ENCODE measurements at places on chromosomes 13 and 19.

DNA sequence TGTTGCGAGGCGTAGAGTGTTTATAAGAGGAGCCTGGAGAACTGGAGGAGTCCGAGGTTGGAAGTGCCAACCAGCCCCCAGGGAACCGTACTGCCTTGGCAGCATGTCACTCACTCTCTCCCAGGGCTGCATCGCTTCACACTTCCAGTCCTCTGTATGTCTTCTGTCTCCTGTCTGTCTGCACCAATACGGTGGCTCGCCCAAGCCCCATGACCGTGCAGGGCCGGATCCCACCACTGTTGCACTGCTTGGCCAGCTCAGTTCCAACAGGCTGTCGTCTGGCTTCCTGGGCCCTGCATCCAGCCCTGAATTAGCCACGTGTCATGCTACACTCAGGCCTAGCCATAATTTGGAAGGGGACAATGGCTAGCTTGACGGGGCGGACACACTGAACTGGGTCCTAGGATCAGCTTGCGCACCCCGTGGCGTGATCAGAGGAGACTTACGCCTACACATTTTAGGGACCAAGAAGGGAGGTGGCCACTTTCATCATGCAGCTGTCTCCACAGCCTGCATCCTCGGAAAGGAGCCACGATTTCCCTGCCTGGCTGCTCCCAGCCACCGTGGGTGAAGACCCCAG lies 147.1 kb downstream of the URI1 start:
- no peak for DNase-seq

DNA sequence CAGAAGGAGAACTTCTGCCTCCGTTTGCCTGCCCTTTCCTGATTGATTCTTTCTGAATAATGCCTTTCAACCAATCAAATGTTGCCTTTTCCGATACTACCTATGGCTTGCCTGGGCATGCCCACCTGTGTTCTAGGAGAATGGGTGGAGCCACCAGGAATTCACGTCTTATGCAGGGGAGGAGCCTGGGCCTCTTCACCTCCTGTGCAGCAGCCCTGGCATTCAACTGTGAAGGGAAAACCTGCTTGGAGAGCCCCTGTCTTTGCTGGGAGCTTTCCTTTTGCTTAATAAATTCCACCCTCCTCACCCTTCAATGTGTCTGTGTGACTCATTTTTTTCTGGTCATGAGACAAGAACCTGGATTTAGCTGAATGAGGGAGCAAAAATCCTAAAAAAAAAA lies 730.7 kb downstream of the UQCRFS1 start:
- DNase-seq = no peak

- DNase-seq = no peak
Measured at GRCh38 chr13:52026246-52026626, 1.7 kb downstream of the UTP14C start.

DNA sequence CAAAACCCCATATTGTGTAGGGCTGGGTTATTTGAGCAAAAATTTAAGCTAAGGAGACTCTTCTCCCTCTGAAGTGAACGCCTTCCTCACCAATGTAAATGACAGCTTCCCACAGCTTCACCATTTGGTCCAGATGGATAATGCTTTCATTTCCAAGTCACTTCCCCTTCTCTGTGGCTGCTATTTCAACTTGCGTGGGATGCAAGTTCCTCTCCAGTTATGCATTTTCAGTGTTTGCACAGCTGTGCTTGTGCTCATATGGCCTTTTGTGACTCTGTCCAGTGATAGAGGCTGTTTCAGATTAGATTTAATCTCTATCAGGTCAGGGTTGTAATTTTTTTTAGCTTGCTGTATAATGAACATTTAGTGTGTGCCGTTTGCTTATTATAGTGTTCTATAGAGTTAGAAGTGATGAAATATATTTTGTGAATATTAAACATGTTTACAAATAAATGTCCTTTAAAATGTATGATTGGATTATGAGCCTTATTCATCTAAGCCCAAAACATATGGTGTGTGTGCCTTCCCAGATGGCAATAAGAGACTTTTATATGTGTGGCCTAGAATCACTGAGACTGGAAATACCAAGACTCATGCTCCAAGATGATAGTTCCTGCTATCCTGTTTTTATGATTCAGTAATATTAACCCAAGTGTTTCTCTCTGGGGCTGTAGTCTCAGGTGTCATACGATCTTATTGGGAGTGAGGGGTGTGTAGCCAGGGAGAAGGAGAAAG lies 86.6 kb downstream of the TNFRSF19 start:
- DNase-seq = peak; percentile 50

DNA sequence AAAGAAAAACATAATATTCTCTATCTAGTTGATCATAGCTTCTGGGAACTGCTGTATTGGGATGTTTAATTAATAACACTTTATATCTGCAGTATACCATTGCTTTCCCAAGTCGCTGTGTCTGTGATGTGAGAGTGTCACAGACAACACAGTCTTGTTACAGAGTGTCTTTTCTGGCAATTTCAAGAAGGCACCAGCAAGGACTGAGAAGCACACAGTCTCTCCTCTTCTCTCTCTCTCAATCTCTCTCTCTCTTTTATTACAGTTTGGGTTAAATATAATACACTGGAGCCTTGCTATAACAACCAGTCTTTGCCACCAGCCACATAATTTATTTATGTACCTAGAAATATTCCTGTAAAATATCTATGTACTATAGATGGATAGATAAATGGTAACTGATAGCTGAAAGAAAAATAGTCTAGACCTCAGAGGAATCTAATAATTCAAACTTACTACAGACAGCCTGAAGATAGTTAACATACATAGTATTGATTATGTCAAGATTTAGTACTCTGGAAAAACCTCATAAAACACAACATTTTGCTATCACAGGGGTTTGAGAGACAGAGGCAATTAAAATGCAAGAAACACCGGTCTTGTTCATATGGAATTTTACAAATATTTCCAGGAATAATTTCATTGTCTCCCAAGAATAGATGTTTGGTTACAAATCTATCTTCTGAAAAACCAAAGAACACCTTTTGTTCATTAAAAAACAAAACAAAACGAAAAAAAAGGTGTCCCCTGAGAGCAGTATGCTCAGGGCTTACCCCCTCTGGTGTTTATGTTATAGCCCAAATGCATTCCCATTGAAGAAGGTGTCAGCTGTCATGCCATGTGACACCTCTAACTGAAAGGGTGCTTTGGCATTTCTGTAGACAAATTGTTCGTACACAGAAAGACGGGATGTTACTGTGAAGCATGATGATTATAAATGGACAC lies 507.8 kb downstream of the TBC1D4 start:
- no peak for DNase-seq

- no peak for DNase-seq
Measured at GRCh38 chr19:3510727-3511126, 4.6 kb downstream of the FZR1 start.

DNA sequence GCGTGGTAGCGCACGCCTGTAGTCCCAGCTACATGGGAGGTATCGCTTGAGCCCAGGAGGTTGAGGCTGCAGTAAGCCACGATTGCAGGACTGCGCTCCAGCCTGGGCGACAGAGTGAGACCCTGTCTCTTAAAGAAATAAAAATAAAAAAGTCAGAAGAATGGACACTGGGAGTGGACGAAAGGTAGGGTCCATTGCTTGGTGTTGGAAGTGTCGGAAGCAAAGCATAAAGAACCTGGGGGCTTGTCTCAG lies 392 bp upstream of the ARHGAP33 start:
- no peak for DNase-seq

DNA sequence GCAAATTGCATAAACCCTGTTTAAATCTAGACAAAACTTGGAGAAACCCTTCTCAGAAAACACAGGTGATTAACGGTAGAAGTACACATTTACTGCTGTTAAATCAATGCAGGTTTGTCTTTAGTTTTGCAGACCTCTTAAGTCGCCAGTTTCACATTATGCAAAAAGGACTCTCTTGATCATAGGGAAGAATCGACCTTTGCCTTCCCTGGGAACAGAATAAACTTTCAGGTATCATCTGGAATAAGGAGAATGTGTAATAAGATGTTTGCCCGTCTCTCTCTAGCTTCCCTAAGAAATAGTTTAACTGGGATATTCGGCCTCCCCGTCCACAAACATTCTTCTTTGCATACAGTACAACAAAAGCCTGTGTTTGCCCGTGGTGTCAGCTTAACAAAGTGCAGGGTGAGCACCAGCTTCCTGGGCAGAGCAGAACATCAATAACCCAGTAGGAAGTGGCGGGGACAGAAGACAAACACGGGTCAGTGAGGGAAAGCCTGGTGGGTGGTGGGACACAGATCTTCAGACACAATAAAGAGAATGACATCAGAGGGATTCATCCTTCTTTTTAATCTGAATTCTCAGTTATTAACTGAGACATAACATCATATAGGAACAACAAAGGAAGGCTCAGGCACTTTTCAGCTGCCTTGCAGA lies 1077.7 kb upstream of the SLC10A2 start:
- no peak for DNase-seq

DNA sequence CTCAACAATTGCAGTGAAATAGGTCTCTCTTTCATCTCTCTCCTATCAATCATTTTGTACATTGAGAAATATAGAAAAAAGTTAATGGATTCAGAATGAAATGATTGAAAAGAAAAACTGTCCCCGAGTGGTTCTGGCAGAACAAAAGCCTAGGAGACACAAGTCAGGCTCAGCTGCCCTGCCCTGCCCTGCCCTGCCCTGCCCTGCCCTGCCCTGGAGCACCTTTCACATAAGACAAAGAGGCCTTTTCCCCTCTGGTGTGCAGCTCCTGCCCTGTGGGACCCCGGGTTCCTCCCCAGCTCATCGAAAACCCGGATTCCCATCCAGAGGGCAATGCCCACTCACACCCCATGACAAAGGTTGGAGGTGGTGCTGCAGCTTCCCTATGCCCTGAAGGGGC lies 94.7 kb downstream of the TEX26 start:
- no peak for DNase-seq

- DNase-seq = no peak
Measured at GRCh38 chr19:41303954-41304353, 6.0 kb upstream of the CCDC97 start.

- no peak for DNase-seq
Measured at GRCh38 chr19:54317108-54317964, 4.4 kb upstream of the LILRA5 start.

DNA sequence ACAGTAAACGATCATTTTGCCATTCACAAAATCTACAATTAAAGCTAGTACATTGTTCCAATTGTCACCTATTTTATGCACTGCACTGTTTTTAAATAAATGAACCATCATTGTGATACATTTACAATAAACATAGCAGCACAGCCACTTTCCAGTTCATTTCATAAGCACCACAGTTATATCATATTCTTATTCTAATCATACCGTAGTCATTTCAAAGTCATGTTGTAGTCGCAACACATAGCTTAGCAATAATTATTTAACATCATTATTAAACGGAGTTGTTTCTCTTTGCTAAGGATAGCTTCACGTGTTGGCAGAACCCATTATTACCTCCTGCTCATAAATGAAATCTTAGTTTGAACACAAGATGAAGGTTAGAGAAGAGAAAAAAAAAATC lies 2.2 kb upstream of the PCDH9 start:
- no peak for DNase-seq

GRCh38 chr13:110454227-110454859 lies 107.2 kb downstream of the RAB20 start:
- DNase-seq = no peak

GRCh38 chr13:66195238-66195637 lies 1034.9 kb downstream of the PCDH9 start:
- DNase-seq = no peak
